ENCODE measurements at places on chromosomes 16 and 17. TPM values are rescaled to one million over a fixed set of nuclear protein-coding genes. Genes with fewer than 3 reads are reported as not detected.

DNA sequence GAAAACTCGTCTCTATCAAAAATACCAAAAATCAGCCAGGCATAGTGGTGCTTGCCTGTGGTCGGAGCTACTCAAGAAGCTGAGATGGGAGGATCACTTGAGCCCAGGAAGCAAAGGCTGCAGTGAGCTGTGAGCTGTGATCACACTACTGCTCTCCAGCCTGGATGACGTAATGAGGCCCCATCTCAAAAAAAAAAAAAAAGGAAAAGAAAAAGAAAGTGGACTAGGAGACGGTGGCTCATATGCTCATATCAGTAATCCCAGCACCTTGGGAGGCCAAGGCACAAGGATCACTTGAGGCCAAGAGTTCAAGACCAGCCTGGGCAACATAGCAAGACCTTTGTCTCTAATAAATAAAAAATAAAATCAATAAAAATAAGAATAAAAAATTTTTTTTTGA is 8.8 kb upstream of the SUMO2 start:
- no peaks in the 10 kb centered on the region for H3K27me3 ChIP-seq
- H3K27ac ChIP-seq: no peak overlapping the region
- peaks cover 7% of the 10 kb centered on the region for H3K4me1 ChIP-seq
- no peak overlapping the region for H3K4me3 ChIP-seq
- no peak for DNase-seq
- no peaks in the 10 kb centered on the region for H3K36me3 ChIP-seq

DNA sequence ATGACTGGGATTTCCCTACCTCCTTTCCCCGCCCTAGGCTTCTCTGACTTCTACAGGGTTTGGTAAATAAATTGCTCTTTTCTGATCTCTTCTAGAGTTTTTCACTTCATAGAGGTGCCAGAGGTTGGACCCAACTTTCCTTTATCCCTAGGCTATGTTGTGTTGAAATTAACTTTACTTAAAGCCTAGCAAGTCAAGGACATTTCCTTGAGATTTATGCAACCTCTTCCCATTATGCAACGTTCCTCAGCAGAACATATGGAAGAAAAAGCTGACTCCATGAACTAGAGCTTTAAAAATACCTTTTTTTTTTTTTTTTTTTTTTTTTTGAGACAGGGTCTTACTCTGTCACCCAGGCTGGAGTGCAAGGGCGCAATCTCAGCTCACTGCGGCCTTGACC is 15.5 kb downstream of the MPO start:
- no peak overlapping the region for H3K27ac ChIP-seq
- no peak for DNase-seq
- no peaks in the 10 kb centered on the region for H3K36me3 ChIP-seq
- peaks cover 33% of the 10 kb centered on the region for H3K27me3 ChIP-seq
- no peaks in the 10 kb centered on the region for H3K4me1 ChIP-seq

- H3K4me3 ChIP-seq: no peak overlapping the region
- H3K4me1 ChIP-seq: no peaks in the 10 kb centered on the region
- no peaks in the 10 kb centered on the region for H3K36me3 ChIP-seq
- no peak for DNase-seq
- no peak overlapping the region for H3K27ac ChIP-seq
These were observed 26.9 kb downstream of the GPRC5B start for GRCh38 chr16:19857593-19858339.

GRCh38 chr17:5809580-5810188 is 225.4 kb upstream of the NLRP1 start:
- peaks cover 3% of the 10 kb centered on the region for H3K36me3 ChIP-seq
- no peaks in the 10 kb centered on the region for H3K4me1 ChIP-seq
- DNase-seq: no peak
- H3K4me3 ChIP-seq: no peak overlapping the region

DNA sequence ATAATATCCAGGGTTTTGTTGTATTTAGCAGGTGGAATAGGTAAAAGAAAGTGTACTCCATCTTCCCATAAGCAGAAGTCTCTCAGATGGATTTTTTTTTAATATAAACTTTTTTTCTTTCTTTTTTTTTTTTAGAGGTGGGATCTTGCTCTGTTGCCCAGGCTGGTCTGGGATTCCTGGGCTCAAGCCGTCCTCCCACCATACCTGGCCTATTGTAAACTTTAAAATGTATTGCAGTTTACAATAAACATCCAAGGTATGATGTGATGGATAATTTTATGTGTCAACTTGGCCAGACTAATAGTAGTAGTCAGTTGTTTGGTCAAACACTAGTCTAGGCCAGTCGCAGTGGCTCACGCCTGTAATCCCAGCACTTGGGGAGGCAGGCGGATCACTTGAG is 10.8 kb upstream of the GP1BA start:
- no peak overlapping the region for H3K27ac ChIP-seq
- DNase-seq: no peak
- no peaks in the 10 kb centered on the region for H3K4me1 ChIP-seq
- H3K36me3 ChIP-seq: no peaks in the 10 kb centered on the region
- no peaks in the 10 kb centered on the region for H3K27me3 ChIP-seq

The C16orf46 gene
- 0.74 TPM for total RNA-seq
